ENCODE measurements at places on chromosomes 1 and 21. TPM values are rescaled to one million over a fixed set of nuclear protein-coding genes. Genes with fewer than 3 reads are reported as not detected.

CADM3 gene
- total RNA-seq: 4.1 TPM

PTBP2 gene
- total RNA-seq: 123 TPM

SPATA21 gene
- total RNA-seq: 0.07 TPM

NMNAT2 gene
- total RNA-seq: 5.2 TPM
